Purkinje cell (primary cell): ENCODE measurements at places on chromosomes 4 and X. TPM values are rescaled to one million over a fixed set of nuclear protein-coding genes. Genes with fewer than 3 reads are reported as not detected.

TKTL2 gene
- polyA plus RNA-seq: not detected in 2 replicates

GC gene
- polyA plus RNA-seq: not detected in 2 replicates

NAP1L3 gene
- 94.6 and 98.2 TPM in 2 replicates for polyA plus RNA-seq

GLRA3 gene
- 13.2 and 18.9 TPM in 2 replicates for polyA plus RNA-seq
